LNCaP clone FGC (cell line): ENCODE measurements at places on chromosomes 13 and 19.

DNA sequence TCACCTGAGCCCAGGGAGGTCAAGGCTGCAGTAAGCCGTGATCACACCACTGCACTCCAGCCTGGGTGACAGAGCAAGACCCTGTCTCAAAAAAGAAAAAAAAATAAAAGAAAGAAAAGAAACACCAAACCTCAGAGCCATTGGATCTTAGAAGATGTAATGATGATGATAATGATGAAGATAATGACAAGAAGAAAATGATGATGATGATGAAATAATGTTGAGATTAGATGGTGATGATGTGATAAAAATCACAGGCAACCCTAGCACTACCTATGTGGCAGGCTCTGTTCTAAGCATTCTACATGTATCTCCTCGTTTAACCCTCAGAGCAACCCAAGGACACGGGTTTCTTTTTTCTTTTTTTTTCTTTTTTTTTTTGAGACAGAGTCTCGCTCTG, 20.1 kb upstream of the HNRNPUL1 start:
- DNase-seq, result no peak

- no peak for DNase-seq
Measured at GRCh38 chr19:50693064-50693975, 26.3 kb downstream of the SHANK1 start.

DNA sequence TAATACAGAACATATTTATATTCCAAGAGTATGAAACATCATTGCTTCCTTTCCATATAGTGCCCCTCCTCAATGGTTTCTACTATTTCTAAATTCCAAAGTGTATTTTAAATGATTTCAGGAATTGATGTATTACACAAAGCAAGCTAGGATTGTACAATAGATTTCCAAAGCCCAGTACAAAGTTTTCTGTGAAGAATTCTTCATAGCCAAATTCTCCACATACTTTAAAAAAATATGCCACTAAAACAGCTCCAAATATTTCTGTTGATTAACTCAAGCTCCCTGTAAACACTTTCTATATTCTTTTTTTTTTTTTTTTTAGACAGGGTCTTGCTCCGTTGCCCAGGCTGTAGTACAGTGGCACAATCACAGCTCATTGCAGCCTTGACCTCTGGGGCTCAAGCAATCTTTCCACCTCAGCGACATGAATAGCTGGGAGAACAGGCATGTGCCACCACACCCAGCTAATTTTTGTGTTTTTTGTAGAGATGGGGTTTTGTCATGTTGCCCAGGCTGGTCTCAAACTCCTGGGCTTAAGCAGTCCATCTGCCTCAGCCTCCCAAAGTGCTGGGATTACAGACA, 50.6 kb downstream of the ELF1 start:
- no peak for DNase-seq

DNA sequence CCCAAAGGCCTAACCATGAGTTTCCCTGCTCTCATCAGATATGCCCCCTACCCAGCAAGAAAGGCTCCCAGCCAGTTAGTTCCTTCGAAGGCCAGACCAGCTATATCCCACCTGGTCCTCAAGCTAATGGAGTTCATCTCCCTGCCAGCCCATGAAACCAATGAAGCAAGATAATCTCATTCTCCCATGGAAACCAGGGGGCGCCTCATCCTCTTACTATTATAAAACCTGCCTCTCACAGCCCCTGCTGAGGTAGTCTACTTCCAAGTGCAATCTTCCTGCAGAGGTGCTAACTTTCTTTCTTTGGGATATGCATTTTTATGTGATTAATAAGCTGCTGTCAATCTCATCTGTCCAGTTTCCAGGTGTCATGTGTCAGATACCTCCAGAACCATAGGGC, 34.0 kb upstream of the ZNF573 start:
- no peak for DNase-seq

- no peak for DNase-seq
Measured at GRCh38 chr19:40216013-40216776, 2.0 kb downstream of the TTC9B start.

DNA sequence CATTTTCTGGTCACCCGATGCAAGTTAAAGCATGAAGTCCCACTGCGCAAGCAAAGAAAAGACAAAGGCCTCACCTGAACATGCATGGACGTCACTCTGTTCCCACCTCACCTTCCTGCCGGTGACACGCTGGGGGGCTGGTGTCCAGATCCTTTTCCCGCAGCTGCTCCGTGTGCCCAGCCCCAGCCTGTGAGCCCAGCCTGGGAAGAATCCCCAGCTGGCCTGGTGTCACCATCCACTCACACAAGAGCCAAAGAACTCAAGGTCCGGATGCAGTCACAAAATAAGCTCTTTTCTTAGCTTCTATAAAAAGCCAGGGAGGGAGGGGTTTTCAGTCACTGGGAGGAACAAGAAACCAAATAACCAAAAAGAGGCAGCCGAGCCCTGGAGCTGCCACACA, 249.9 kb downstream of the COL4A1 start:
- no peak for DNase-seq

DNA sequence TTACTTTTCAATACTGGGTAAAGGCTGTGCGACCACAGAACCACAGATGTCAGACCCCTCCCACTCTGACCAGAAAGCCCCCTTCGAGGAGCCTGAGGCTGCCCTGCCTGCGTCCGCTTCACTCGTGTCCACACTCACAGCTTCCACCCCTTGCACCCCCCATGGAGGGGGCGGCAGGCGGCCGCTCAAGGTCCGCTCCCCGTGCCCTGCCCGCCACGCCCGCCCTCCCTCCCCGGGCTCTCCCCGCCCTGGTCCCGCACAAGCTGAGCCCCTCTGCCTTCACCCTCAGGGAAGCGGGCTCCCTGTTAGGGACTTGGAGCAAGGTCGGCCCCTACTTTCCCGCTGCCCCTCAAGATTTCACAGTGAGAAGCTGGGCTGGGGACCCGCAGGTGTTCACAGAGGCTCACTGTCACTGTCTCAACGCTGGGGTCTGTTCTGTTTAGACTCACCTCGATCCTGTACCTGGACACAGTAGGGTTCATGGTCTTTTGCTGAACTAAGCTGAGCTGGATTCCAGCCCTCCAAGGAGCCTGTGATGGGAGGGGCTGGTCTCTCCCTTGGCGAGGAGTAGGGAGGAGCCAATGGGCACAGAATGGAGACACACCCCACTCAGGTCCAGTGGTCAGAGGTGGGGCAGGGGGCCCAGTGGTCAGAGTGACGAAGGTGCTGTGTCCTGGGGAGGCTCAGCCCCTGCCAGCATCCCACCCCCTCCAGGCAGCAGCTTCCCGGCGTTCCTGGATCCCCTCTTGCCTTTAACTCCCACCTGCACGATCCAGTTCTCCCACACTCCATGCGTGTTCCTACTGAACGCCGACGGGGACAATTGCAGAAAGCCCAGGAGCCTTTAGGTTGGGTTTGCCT, 69.5 kb downstream of the SPACA7 start:
- DNase-seq, result no peak

GRCh38 chr13:37340901-37341670, 235.6 kb upstream of the CSNK1A1L start:
- DNase-seq, result no peak

- DNase-seq, result no peak
Measured at GRCh38 chr13:25687471-25688225, 315.9 kb downstream of the ATP8A2 start.

GRCh38 chr13:113118261-113119021, 4.2 kb upstream of the F10 start:
- no peak for DNase-seq

GRCh38 chr19:28218728-28219127, 994.2 kb downstream of the UQCRFS1 start:
- no peak for DNase-seq

- no peak for DNase-seq
Measured at GRCh38 chr13:24097064-24097463, 63.5 kb upstream of the SPATA13 start.

GRCh38 chr13:20270163-20270865, 38.2 kb upstream of the GJB6 start:
- no peak for DNase-seq

- no peak for DNase-seq
Measured at GRCh38 chr13:26664876-26665275, 95.7 kb downstream of the GPR12 start.
